Activated naive CD4-positive, alpha-beta T cell (primary cell): ENCODE measurements at places on chromosomes 13 and 19.

- DNase-seq, result peak; percentile 1
Measured at GRCh38 chr13:52809310-52809769, 39.1 kb downstream of the PCDH8 start.

- DNase-seq, result no peak
Measured at GRCh38 chr19:5103061-5103701, 134.3 kb downstream of the KDM4B start.

GRCh38 chr13:22399801-22400420 is 729.0 kb downstream of the FGF9 start:
- DNase-seq, result no peak

DNA sequence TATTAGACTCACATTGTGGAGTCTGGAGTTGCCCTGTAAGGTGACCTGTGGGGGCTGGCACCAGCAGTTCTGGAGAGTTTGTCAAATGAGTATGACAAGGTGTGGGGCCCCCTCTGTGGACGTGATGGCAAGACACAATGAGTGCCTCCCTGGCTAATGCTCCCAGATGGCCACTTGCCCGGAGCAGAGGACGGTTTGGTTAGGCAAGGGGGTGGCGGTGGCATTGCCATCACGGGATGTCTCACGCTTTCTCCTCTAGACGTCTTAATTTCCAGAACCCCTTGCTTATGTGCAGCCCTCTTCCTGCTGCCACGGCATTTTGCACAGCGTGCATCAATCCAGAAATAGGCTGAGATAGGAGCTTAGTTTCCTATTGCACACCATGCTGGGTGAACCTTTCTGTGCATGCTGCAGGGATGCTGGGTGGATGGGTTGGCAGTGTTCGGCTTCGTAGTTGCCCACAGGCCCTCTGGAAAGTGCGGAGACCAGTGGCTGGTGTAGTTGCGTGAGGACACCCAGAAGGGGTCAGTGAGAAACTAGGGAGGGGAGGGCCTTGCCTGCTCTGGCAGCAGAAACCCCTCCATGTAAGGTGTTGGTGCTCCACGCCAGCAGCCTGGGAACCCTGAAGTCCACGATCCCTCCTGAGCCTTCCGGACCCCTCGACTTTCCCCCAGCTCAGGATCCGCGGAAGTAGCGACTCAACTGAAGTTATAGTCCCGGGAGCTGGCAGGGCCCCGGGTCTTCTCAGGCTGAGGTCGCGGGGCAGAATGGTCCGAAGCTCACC is 18.1 kb upstream of the LRP3 start:
- peak; percentile 39 for DNase-seq

DNA sequence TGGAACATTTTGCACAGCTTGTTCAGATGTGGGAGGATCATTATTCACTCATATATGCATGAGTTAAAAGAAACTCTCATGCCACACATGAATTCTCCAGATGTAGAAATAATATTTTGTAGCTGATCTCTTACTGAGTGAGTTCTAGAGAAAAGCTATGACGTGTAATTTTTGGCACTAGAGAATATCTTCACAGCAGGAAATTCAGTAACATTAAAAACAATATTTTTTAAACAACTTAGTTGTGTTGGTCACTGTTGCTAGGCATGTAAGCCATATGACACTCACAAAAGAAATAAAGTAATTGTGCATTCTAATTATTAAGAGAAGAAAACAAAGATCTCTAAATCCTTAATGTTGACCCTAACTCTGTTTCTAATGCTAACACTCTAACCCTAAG is 371.4 kb upstream of the SLC10A2 start:
- no peak for DNase-seq

GRCh38 chr13:74625541-74625940 is 491.3 kb upstream of the KLF12 start:
- DNase-seq, result no peak

GRCh38 chr19:9868983-9869617 is 34.0 kb downstream of the PIN1 start:
- no peak for DNase-seq

DNA sequence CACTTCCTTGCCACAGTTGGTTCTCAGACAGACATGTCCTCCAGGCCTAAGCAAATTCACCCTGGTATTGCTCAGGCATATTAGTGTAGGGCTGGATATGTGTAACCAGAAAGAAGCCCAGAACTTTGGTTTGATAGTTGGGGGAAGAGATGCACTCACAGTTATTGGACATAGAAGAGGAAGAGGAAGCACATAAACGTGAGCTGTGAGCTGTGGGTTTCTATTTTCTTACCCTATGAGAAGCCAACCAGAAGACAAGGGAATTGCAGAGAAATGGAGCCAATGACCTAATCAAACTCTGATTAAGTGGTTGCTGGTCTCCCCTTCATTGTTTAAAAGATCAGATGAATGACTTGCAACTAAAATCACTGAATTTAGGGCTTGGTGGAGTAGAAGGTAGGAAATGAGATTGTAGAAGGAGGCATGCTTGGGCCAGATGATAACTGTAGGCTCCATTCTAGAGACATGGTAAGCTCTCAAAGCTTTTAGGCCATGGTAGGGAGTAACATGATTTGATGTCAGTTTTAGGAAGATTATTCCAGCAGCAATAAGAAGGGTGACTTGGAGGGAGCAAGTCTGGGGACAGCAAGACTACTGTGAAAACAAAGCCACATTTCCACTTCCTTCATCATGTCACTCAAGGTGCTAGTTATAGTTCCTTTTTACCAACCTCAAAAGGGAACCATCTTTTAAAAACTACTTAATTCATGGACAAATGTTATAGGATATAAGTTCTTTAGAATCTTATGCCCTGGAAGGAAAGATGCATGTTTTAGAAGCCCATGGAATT is 24.1 kb upstream of the WDFY2 start:
- DNase-seq, result no peak

GRCh38 chr13:38602266-38602665 is 84.6 kb upstream of the FREM2 start:
- no peak for DNase-seq

DNA sequence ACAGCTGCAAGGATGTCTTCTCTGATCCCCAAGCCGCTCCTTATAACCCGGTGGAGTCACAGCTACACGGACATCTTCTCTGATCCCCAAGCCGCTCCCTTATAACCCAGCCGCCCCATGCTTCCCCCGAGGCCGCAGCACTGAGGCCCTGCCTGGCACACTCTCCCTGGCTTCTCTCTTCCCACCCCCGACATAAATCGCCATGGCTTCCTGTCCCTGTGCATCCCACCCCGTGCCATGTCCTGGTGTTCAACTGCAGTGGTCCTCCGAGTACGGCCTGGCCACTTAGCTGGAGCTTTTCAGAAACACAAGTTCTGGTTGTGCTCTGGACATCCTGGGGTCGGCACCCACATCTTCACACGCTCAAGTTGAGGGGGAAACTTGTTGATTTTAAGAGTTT is 60.4 kb downstream of the RASA3 start:
- DNase-seq, result no peak

- no peak for DNase-seq
Measured at GRCh38 chr13:40480915-40481516, 185.4 kb downstream of the FOXO1 start.

DNA sequence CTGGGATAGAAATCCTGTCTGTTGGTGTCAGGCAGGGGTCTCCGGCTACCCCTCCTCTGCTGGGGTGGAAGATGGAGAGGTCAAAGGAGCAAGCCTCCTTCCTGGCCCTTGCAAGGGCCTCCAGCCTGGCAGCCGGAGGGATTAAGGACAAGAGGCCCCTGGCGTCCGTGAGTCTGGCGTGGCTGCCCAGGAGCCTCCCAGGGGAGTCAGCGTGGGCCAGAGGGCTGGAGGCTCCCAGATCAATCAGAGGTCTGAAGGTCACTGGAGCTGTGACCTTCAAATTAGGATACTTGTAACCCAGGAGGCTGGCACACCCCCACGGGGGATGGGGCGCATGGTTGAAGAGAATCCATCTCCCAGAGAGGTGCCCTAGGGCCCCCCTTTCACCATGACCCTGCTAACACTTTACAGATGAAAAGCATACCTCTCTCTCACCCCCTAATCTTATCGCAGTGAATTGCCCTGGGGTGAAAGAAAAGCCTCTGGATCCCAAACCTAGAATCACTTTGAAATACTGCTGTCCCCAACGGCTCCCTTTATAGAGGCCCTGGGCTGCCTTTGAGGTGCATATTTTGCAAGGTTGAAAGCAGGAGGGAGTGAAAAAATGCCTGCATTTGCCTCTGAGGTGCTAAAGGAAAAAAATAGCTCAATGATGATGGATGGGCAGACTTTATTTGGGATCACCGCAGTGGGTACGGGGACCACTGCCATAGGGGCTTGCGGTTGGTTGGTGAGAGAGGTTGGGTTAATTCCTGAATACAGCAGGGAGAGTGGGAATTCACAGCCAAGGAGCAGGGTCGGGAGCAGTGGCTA is 44.9 kb upstream of the PEG3 start:
- DNase-seq, result no peak

GRCh38 chr13:48078251-48078656 is 16.6 kb downstream of the MED4 start:
- DNase-seq, result no peak

GRCh38 chr13:36358175-36358718 is 12.1 kb upstream of the SPART start:
- DNase-seq, result no peak

GRCh38 chr19:29837996-29838395 is 26.2 kb downstream of the CCNE1 start:
- DNase-seq, result no peak

DNA sequence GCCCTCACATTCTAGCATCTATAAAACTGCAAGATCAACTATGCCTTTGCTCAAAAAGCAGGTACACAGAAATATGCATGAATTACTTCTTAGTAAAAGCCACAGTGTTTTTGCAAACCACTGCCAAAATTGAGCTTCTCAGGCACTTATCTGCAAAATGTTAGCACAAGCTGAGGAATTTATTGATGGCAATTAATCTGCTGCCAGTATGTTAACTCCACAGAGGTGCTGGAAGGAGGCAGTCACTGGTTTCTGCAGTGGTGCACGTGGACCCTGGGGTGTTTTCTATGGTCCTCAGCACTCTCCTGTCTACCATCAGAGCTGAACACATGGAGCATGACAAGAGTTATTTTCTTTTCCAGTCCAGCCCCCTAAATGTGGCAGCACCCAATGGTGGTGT is 44.2 kb downstream of the CLDN10 start:
- DNase-seq, result no peak

DNA sequence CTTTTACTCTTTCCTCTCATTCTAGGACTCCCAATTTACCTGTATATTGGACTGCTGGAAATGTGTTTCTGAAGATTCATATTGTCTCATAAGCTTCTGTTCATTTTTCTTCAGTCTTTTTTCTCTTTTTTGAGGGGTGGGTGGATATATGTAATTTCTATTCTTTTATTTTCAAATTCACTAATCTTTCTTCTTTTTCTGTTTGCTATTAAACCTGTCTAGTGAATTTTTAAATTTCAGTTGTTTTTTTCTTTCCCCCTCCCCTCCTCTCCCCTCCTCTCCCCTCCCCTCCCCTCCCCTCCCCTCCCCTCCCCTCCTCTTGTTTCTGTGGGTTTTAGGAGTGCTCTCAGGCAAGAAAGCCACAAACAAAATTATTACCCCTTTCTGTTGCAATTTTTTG is 16.9 kb upstream of the ZNF527 start:
- no peak for DNase-seq

DNA sequence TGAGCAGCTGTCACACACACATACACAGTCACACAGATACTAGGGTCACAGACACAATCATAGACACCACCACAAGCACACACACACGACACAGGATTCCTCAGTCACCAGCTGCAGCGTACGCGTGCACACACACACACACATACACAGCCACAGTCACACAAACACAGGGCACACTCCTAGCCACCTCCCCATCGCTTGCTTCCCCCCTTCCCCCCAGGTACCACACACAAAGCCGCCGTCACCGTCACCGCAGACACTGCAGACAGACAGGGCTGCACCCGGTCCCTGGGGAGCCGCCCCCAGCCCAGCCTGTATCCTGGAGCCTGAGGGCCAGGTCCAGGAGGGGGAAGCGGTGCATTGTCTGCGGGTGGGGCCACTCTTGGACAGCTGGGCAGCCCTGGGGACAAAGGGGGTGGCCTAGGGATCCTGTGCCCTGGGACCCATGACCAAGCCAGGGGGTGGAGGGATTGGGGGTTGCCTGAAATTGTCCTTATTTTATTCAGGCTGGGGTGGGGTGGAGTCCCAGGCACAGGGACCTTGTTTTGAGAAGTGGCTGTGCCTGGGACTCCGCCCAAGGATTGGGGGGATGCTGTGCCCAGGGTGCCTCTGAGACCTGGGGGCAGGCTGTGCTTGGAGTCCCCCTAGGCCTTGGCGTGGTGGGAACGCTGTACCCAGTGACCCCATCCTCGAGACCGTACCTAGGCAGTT is 957 bp downstream of the NUMBL start:
- DNase-seq, result no peak

- DNase-seq, result no peak
Measured at GRCh38 chr13:89324582-89324981, 1653.4 kb downstream of the SLITRK5 start.

- DNase-seq, result no peak
Measured at GRCh38 chr13:101178406-101178805, 237.9 kb downstream of the NALCN start.

- DNase-seq, result no peak
Measured at GRCh38 chr19:14545716-14546082, 16.3 kb downstream of the TECR start.

GRCh38 chr13:37481011-37481884 is 117.3 kb downstream of the POSTN start:
- no peak for DNase-seq

DNA sequence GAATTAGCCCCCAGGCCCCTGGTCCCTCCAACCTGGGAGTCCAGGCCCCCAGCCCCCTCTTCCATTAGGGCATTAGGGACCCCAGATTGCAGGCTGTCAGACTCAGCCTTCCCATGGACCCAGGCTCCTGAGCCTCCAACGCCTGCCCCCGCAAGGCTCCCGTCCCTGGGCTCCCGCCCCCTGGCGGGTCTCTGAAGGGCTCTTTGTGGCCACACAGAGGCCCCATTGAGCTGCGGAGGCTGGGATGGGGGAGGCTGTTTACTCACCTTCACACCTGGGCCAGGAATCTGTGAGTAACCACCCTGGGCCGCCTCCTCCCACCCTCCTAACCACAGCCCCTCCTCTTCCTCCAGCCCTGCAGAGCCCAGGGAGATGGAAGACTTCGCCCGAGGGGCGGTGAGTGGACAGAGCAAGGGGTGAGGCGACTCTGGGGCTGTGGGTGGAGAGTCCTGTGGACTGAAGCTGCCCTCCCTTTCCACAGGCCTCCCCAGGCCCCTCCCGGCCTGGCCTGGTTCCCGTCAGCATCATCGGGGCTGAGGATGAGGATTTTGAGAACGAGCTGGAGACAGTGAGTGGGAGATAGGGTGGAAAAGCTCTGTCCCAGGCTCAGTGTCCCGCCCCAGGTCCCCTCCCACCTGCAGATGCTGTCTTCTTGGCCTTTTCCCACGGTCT is 4.9 kb downstream of the ARHGEF1 start:
- DNase-seq, result peak; percentile 64
